ENCODE measurements at places on chromosomes 7 and 10.

- peak; percentile 59 for DNase-seq
Observed at GRCh38 chr7:28096713-28097112, 83.9 kb downstream of the JAZF1 start.

- DNase-seq, result no peak
Observed at GRCh38 chr7:54712820-54713219, 46.2 kb downstream of the SEC61G start.

- DNase-seq, result no peak
Observed at GRCh38 chr7:16583834-16584233, 57.2 kb downstream of the LRRC72 start.

- no peak for DNase-seq
Observed at GRCh38 chr10:111015181-111015580, 61.6 kb upstream of the ADRA2A start.

DNA sequence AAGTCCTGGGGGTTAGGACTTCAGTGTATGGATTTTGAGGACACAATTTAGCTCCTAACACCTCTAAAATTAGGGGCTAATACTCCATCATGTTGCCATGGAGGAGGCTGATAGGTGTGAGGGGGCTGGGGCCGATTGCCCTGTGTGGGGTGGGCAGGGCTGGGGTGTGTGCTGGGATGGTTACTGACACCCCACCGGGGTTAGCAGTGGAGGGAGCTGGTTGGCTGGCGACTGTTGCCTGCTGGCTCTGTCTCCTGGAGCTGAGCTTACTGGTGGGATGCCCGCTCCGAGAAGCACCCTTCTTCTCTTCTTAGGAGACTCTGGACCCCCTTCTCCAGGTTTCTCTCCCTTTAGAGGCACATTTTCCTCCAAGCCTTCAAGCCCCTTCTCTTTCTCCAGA, 22.2 kb upstream of the SH2D4B start:
- DNase-seq, result no peak

DNA sequence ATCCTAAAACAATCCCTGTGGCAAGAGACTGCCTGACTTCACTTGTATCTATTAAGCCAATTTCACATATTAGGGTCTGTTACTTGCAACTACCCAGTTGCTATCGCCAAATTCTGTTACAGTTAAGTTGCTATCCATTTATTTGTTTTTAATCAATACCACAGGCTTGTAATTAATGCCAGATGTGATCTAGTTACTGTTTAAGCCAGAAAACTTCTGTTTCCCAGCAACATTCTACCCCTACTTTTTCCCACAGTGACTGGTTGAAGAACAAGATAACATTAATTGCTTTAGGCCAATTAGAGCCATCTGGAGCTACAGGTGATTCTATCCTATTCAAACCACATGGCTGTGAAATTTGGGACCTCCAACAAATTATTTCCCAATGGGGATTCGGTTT, 131.3 kb downstream of the ALOX5 start:
- DNase-seq, result no peak

GRCh38 chr7:45717537-45718235, 143.5 kb downstream of the ADCY1 start:
- no peak for DNase-seq

- DNase-seq, result no peak
Observed at GRCh38 chr7:910441-910861, 34.1 kb downstream of the GET4 start.

GRCh38 chr7:151889406-151890354, 12.8 kb upstream of the PRKAG2 start:
- no peak for DNase-seq
